H4 (cell line): ENCODE measurements at places on chromosomes 6 and 20.

GRCh38 chr6:156421933-156422332, 355.2 kb upstream of the ARID1B start:
- DNase-seq: no peak

DNA sequence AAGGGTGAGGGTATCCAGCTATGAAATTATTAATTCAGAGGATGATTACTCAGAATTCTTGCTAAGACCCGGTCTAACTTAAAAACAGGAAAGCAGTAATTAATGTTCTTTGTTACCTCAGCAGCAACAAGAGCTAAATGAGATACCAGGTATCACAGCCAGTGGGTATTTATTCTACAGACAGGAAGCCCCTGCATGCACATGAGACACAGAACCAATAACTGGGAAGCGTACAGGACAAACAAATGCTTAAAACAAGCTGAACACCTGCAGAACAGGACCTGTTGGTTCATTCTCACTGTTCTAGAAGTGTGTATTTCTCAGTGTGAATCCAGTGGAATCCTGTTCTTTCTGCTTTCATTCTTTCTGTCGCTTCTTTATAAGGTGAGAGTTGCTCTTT, 30.9 kb downstream of the SCML4 start:
- DNase-seq: no peak

DNA sequence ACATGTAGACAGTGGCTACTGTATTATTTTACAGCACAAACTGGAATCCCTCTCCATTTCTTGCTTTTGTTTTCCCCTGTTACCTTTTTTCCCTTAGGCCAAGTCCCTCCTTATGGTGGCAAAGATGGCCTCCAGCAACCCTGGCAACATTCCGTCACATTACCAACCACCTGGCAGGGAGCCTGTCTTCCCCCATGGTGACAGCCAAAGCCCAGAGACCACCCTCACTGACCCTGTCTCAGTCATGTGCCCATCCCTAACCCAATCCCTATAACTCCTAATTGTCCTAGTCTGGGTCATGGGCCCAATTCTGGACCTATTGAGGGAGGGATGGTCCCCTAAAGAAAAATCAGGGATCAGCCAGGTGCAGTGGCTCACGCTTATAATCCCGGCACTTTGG, 27.6 kb downstream of the PARD6B start:
- DNase-seq: no peak

DNA sequence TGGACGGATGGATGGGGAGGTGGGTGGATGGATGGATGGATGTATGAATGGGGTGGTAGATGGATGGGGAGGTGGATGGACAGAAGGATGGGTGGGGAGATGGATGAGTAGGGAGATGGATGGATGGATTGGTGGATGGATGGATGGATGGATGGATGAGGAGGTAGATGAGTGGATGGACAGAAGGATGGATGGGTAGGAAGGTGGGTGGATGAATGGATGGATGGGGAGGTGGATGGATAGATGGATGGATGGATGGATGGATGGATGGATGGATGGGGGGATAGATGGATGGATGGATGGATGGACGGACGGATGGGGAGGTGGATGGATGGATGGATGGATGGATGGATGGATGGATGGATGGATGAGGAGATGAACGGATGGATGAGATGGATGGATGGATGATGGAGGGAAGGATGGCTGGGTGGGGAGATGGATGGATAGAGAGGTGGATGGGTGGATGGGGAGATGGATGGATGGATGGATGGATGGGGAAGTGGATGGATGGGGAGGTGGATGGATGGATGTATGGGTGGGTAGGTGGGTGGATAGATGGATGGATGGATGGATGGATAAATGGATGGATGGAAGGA, 7.2 kb downstream of the EEF1A2 start:
- no peak for DNase-seq

GRCh38 chr6:119065382-119065781, 13.1 kb downstream of the FAM184A start:
- DNase-seq: no peak

GRCh38 chr6:149563928-149564325, 2.2 kb upstream of the GINM1 start:
- no peak for DNase-seq

- DNase-seq: no peak
Measured at GRCh38 chr6:1334684-1335083, 22.8 kb downstream of the FOXQ1 start.

- DNase-seq: no peak
Measured at GRCh38 chr6:150004101-150004782, 21.1 kb downstream of the RAET1L start.

DNA sequence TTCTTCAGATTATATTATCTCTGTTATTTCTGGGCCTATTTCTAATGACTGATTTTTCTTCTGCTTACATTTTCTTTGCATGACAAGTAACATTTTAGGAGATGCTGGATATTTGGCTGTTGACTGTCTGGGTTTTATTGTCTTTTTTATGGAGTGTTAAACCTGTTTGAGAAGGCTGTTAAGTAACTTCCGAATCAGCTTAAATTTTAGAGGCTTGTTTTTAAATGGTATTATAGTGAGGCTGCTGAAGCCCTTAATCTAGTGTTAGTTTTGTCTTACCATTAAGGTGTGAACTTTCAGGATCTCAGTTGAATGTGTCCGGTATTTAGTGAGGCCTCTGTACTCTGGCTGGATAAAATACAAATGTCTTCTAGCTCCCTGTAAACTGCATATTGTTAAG, 109.8 kb downstream of the EYA4 start:
- no peak for DNase-seq

DNA sequence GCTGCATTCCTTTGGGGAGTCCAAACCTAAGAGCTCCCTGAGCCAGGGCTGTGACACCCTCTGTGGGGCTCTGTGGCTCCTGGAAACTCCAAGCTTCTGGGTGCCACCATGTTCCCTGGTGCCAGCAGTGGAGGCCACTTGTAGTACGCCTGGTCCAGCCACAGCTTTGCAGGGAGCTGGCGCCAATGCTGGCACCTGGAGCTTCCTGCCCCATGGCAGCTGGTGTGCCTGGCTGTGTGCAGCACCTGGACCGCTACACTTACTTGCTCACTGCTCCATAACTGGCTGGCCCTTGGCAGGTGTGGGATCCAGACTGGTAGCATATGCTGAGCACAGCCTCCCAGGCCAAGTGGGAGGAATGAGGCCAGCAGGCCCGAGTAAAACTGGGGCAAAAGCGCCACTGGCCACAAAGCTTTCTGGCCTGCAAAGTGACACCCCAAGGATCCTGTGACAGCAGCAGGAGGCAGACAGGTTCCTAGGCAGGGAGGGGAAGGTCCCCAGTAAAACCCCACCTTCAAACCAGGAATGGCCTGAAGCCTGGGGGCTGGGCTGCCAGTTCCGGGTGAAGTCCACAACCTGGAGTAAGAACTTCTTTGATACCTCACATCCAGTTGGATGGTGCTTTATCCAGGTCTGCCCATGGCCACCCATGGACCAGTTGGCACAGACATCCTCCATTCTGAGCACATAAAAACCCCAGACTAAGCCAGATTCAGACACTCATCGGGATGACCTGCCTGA, 461.0 kb downstream of the TBC1D32 start:
- DNase-seq: no peak

DNA sequence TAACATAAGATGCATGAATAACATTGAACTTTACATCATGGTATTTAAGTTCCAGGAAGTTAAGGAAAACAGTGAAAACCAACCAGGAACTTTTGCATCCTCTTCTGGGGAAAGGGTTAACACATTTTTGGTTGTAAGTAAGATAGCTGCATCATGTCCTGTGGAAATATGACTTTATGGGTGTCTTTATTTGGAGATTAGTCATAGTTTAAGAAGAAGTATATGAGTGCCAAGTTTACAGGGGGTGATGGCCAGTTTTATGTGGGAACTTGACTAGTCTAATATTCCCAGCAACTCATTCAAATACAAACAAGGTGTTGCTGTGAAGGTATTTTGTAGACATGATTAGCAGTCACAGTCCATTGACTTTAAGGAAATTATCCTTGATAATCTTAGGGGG, 78.0 kb downstream of the PDE10A start:
- DNase-seq: no peak

- DNase-seq: no peak
Measured at GRCh38 chr6:36650848-36651478, 27.6 kb upstream of the CDKN1A start.

DNA sequence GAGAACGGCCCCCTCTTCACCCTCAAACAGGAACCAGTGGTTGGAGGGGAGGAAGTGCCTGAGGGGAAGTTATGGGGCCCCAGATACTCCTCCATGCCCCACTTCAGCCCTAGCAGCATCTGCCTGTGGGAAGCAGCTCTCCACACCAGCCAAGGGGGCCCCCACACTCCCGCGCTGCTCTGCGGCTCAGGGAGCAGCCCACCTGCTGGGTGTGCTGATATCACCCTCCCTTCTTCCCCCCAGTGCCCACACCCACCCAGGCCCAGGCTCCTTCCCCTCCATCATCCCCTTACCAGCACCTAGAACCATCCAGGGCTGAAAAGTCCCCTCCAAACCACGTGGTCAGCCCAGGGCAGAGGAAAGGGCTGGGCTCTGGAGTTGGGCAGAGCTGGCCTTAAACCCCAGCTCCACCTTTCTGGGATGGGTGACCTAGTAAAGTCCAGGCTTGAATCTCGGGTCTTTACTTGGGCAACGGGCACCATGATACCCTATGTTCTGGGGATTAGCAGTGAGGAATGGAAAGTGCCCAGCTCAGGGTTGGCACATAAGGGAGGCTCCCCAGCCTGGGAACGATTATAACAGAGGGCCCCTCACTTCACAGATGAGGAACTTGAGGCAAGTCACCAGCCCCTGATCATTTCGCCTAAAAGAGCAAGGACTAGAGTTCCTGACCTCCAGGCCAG, 663 bp downstream of the LST1 start:
- DNase-seq: no peak

DNA sequence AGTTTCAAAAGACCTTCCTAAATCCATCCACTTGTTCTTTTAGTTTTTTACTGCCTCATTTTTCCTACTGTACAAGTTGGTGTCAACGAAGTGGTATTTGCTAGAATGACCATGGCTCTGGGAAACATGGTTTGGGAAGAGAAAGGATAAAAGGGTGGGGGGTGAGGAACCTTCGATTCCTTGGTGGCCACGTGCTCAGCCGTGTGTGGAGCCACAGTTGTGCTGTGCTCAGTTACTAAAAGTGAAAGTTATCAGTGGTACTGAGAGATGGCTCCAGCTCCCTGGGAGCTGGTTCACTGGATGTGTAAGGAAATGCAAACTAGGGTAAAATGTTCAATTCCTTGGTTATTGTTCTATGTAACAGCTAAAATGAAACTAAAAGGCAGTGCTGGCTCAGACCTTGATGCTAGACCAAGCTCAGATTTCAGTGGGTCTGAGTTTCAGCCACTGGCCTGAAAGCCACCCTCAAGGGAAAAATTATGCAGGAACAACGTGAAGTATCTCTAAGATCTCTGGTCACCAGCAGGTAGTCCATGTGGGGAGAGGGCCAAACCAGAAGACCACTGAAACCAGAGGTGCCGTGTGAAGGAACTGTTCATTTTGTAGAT, 7.4 kb upstream of the SLC22A2 start:
- no peak for DNase-seq

DNA sequence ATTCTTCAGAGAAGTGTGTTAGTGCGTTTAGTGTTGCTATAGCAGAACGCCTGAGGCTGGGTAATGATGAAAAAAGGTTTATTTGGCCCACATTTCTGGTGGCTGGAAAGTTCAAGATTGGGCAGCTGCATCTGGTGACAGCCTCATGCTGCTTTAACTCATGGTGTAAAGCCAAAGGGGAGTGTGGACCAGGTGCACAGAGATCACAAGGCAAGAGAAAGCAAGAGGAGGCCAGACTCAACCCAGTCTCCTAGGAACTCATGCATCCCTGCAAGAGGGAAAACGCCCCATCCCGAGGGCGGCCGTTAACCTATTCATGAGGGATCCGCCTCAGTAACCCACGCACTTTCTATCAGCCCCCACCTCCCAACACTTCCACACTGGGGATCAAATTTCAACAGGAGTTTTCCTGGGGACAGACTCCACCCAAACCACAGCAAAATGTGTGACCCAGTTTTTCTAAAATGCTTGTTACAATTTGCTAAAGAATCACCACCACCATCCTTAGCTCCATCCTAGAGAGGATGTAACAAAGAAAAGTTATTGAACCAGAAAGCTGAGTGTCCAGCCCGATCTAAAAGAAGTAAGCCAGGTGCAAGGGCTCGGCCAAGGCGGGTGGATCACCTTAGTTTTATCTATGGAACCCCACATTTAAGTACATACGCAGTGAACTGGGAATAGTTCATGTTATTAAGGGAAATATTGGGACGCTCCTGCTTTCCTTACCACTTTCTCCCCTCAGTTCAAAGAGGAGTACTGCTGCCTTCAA, 164.8 kb downstream of the QKI start:
- DNase-seq: no peak

GRCh38 chr6:159213405-159213804, 44.2 kb downstream of the FNDC1 start:
- DNase-seq: no peak

- DNase-seq: no peak
Measured at GRCh38 chr20:15047042-15047441, 709.6 kb upstream of the FLRT3 start.
